ENCODE measurements at places on chromosomes 12 and 14. TPM values are rescaled to one million over a fixed set of nuclear protein-coding genes. Genes with fewer than 3 reads are reported as not detected.

DNA sequence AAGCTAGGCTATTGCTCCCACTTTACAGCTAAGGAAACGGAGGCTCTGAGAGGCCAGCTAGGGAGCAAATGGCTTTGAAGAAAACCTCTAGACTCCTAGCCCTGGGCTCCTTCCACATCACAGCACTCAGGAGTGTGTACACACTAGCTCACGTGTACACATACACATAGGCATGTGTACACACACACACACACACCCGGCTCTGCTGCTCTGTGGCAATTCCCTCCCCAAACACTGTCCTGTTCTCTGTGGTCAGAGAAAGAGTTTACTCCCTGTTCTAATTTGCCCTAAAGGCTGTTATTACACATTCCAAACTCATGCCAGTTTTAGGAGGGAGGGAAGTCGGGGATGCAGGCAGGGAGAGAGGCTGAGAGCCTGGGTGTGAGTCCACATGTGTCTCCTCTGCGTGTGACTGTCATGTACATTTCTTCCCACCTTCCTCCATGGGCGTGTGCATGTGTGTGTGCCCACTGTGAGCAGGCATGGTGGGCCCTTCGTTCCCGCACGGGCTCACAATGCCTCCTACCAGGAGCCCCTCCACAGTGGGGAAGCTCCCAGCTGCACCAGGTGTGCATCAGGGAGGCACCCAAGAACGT is 14.2 kb downstream of the TRPV4 start:
- DNase-seq: no peak
- H3K36me3 ChIP-seq: no peaks in the 10 kb centered on the region
- H3K4me3 ChIP-seq: no peak overlapping the region
- no peak overlapping the region for H3K27ac ChIP-seq
- H3K27me3 ChIP-seq: no peaks in the 10 kb centered on the region
- H3K4me1 ChIP-seq: no peaks in the 10 kb centered on the region

DNA sequence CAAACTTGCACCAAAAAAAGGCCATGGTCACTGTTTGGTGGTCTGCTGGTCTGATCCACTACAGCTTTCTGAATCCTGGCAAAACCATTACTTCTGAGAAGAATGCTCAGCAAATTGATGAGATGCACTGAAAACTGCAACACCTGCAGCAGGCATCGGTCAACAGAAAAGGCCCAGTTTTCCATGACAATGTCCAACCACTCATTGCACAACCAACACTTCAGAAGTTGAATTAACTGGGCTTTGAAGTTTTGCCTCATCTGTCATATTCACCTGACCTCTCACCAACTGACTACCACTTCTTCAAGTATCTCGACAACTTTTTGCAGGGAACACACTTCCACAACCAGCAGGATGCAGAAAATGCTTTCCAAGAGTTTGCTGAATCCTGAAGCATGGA is 7.0 kb upstream of the DHRS2 start:
- no peak overlapping the region for H3K27ac ChIP-seq
- no peak overlapping the region for H3K4me3 ChIP-seq
- peaks cover 8% of the 10 kb centered on the region for H3K4me1 ChIP-seq
- H3K36me3 ChIP-seq: no peaks in the 10 kb centered on the region

DNA sequence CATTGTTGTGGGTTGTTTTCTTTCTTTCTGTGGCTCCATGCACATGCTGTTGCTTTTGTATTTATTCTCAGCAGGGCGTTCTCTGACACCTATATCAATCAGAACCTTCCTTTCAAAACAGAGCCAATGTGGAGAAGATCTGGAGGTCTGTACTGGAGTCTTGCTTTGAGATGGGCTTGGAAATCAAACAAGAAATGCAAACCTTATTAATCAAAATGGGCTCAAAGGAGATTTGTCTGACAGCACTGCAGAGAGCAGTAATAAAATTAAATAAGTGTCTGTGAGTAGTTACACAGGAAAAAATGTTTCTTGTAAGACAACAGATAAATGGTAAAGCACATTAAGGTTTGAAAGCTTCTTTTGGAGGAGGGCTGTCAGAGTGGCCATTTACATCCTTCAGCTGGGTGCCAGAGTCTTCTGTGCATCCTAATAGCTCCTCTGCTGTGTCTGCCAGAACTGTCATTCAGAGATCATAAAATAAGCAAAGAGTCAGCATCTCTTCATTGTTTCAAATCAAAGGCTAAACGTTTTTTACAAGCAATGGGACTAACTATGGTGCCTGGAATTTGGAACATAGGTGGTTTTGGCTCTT is 414.3 kb downstream of the NAV3 start:
- DNase-seq: no peak
- H3K27ac ChIP-seq: no peak overlapping the region

Gene STYK1
- 2.0 TPM for total RNA-seq

Gene CACNA1C
- total RNA-seq: 0.04 TPM

Gene PSMB11
- not detected for total RNA-seq

All from CD8-positive, alpha-beta memory T cell (primary cell).